Fibroblast of gingiva (primary cell): ENCODE measurements at places on chromosomes 2 and 18.

GRCh38 chr18:38076346-38077070 lies 510.9 kb upstream of the CELF4 start:
- no peak for DNase-seq

DNA sequence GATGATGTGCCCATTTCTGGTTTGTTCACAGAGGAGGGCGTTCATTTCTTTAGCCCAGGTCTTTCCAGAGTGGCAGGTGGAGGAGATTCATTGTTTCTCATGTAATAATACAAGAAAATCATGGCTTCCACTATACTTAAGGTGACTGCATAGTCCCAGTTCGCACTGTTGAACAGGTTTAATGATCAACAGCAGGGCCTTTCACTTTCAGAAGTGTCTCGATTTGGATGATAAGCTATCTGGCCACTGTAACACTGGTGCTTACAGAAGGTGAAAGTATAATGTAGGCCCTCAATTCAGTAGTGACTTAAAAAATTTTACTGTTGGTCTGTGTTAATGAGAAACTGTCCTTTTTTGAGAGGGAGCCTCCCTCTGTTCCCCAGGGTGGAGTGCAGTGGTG lies 1.4 kb downstream of the RMC1 start:
- no peak for DNase-seq

DNA sequence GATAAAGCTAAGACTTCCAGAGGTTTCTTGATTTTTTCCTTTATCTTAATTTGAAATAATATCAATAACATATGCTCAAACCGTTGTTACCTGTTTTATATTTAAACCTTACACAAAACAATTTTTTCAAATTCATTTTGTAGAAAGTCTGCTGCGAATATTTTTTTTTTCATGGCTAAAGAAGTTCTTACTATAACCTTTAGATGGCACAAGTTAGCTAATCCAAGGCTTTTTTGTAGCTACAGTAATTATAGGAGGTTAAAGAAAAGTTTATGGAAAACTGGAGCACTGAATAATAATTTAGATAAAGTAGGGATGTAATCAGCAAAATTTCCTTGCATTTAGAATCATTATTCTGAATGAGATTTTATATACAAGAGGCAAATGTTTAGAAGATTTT lies 78.0 kb upstream of the PNPT1 start:
- peak; percentile 38 for DNase-seq

- no peak for DNase-seq
Measured at GRCh38 chr2:102636283-102636907, 17.0 kb downstream of the SLC9A2 start.

GRCh38 chr2:62529758-62530157 lies 23.8 kb upstream of the TMEM17 start:
- DNase-seq, result no peak

GRCh38 chr2:23838581-23838980 lies 88.3 kb downstream of the ATAD2B start:
- no peak for DNase-seq

DNA sequence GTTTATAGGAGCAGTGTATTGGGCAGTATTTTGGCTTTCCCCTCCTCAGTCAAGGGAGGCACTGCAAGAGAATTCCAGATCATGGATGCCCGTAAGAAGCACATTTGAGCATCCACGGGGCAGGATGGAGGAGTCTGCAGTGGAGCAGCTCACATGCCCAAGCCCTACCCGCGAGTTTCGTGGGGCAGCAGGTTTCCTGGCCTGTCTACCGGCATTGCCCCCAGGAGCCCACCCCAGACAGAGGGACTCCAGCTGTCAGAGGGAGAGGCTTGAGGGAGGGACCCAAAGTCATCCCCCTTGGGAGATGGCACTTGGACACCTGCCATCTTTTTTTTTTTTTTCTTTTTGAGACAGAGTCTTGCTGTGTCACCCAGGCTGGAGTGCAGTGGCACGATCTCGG lies 31.3 kb downstream of the TMEM177 start:
- no peak for DNase-seq

GRCh38 chr2:11458753-11459152 lies 7.2 kb downstream of the E2F6 start:
- DNase-seq, result no peak
